ENCODE measurements at places on chromosomes 2 and 18.

GRCh38 chr2:96842600-96842999 lies 1.2 kb downstream of the ANKRD23 start:
- DNase-seq, result no peak

GRCh38 chr2:46653539-46653938 lies 174.2 kb downstream of the TMEM247 start:
- DNase-seq, result no peak

- DNase-seq, result no peak
Measured at GRCh38 chr2:62319070-62319469, 123.2 kb downstream of the B3GNT2 start.

- DNase-seq, result no peak
Measured at GRCh38 chr2:221468317-221468716, 103.8 kb downstream of the EPHA4 start.

GRCh38 chr2:175233135-175233719 lies 51.7 kb upstream of the ATP5MC3 start:
- DNase-seq, result no peak

- DNase-seq, result no peak
Measured at GRCh38 chr2:20818820-20819219, 4.1 kb downstream of the LDAH start.
